ENCODE measurements at places on chromosomes 6 and 20.

DNA sequence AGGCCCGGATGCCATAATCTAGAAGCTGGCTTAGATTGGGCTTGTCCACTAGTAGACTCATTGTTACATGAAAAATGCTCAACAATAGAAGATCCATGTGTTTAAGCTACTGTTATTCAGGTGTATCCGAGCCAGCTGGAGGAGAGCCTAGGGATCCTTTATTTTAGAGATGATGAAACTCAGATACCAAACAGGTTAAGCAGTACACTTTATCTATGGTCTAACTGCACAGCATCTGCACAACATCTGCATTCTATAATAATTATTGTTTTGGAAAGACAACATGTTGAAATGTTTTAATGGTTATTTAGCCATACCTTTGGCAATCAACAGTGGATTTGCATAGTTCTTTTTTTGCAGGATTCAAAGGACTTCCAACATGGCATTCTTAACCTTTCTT, 134.1 kb downstream of the RFPL4B start:
- DNase-seq, result no peak

DNA sequence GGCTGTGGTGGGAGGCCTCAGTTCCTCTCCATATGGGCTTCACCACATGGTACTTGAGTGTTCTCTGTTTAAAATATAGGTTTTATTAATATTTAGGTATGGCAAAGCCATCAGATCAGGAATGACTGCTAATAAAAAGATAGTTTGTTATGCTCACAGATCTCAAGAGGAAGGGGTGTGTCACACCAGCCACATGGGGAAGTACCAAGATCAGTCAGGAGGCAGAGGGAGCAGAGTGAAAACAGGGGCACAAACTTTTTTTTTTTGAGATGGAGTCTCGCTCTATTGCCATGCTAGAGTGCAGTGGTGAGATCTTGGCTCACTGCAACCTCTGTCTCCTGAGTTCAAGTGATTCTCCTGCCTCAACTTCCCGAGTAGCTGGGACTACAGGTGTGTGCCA, 92.1 kb upstream of the GCM1 start:
- DNase-seq, result peak; percentile 5

DNA sequence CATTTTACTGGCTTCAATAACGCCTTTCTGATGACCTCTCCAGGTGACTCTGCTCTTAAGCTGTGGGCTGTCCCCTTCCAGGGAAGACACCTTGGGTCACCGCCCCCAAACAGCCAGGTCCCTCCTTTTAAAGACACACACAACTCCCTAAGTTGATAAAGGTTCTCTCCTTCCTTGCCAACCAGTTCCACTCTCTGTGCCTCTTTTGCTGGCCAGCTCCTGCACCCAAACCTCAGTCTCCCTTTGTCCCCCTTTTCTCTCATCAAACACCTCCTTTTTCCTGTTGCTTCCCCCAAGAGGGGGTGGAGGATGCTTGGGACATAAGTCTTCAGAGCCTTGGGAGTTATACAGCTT, 1.0 kb downstream of the NCOA6 start:
- DNase-seq, result peak; percentile 86

DNA sequence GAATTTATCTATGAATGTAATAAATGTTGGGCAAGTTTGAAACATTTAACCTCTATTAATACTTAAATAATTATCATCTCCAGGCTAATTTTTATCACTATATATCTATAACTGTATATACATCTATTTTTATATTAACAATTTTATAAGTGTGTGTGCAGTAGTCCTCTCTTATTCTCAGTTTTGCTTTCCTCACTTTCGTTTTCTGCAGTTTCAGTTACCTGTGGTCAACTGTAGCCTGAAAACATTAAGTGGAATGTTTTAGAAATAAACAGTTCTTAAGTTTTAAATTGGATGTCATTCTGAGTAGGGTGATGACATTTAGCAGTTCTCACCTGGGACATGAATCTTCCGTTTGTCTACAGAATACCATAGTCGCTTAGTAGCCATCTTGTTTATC, 379.4 kb upstream of the MAN1A1 start:
- DNase-seq, result no peak

- no peak for DNase-seq
Observed at GRCh38 chr20:13821876-13822275, 37.0 kb downstream of the NDUFAF5 start.

DNA sequence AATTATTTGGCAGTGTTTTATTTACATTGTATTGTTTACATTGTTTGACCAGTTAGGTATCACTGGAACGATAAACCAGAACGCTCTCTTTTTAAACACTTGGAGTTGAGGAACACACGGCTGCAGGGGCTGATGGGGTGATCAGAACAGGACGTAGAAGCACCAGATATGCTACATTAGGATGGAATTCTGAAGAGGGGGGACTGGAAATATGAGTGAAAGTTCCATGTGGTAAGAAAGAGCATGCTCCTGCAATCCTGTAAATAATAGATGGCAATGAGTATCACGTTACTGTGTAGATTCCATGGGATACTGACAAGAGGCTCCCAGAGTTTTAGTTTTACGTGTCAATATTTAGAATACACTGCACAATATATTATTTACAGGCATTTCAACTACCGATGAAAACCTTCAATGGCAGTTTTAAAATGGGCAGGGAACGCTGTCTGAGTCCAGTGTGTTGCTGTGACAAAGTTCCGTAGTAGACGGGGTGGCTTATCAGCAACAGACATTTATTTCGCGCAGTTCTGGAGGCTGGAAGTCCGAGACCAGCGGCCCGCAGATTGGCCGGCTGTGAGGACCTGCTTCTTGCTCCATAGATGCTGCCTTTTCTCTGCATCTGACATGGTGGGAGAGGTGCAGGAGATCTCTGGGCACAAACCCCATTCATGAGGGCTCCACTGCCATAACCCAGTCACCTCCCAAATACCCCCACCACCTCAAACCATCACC, 43.1 kb downstream of the SYNJ2 start:
- no peak for DNase-seq

GRCh38 chr6:11609324-11610071, 71.9 kb downstream of the TMEM170B start:
- peak; percentile 80 for DNase-seq

DNA sequence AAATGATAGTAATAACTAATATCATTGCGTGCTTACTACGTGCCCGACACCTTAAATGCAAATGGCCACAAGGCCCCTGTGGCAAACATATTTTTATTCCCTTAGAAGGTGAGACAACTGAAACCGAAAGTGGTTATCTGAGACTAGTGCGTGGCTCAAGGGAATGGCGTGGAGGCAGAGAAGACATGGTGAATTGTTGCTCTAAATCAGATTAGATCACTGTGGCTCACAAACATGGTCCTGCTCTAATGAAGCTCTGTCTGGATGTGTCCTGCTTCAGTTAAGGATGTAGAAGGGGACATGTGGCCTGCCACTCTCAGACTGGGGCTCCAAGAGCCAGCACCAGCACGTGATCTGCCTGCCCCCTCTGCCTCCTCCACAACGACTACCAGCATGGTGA, 124.2 kb upstream of the GMDS start:
- no peak for DNase-seq

DNA sequence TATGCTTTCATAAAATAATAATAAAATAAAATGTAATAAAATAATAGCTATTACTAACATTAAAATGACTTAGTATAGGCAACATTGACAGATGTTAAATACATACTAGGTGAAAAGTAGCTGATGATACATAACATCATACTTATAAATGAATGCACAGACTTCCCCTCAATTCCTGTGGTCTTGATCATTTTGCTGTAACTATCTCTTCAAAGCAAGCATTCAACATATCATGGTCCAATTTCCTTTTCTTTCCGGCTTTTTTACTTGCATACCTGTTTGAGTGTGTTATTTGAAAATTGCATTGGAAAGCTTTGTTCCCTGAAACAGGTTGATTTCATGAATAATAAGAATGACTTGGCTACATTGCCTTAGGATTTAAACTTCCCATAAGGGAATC, 309.3 kb downstream of the HDGFL1 start:
- DNase-seq, result no peak

GRCh38 chr6:20610636-20611370, 76.5 kb downstream of the CDKAL1 start:
- DNase-seq, result no peak

- DNase-seq, result no peak
Observed at GRCh38 chr6:104477569-104477968, 382.1 kb downstream of the HACE1 start.

DNA sequence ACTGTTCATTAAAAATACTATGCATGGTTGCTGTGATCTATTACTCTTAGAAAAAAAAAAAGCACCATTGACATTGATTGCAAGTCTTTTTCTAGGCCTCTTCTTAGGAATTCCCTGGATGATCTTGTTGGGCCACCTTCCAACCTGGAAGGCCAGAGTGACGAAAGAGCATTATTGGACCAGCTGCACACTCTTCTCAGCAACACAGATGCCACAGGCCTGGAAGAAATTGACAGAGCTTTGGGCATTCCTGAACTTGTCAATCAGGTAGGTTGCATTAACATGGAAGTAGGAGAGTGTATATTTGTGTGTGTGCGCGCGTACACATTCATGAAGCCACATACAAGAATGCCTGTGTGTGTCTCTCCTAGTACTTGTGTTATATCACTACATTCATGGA, 140.4 kb downstream of the NCOA3 start:
- no peak for DNase-seq

GRCh38 chr20:53706466-53707370, 113.1 kb upstream of the ZNF217 start:
- peak; percentile 59 for DNase-seq

DNA sequence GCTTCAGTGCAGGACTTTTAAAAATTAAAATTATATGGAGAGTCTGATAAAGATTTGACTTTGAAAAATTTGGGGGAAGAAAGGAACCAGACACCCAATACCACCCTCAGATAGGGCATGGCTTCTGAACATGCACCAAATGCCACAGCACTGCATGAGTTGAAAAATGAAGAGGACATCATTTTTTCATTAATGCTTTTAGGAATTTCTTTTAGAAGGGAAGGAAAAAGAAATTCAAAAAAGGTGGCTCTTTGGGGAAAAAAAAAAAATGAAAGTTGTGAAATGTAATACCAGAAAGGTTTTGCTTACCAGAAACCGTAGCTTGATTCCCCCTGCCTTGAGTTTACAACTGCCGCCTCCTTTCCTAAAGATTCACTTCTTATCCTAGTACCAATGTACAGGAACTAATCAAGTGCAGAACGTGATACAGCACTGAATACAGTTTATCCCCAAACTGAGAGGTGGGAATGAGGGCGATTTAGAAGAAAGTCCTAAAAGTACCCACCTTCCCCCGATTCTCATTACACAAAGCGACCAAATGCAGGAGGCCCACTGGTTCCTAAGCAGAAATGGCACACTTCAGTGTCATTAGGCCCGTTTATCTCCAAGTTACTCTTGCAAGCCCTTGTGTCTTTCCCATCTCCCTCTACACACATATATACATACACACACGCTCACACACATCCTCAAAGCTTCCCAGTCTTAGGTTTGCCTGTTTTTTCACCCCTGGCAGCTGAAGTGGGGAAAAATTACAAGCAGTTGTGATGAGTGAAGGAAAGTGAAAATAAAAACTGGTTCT, 2.8 kb downstream of the PPP1R10 start:
- no peak for DNase-seq
